Stimulated activated CD4-positive, alpha-beta T cell treated with anti-CD3 and anti-CD28 coated beads, TNF-alpha, amount 100 ng/mL, for 1 hour (primary cell): ENCODE measurements at places on chromosomes 12 and 14.
A peak's percentile ranks its signal among the peaks of the same experiment; 100 is the strongest.

DNA sequence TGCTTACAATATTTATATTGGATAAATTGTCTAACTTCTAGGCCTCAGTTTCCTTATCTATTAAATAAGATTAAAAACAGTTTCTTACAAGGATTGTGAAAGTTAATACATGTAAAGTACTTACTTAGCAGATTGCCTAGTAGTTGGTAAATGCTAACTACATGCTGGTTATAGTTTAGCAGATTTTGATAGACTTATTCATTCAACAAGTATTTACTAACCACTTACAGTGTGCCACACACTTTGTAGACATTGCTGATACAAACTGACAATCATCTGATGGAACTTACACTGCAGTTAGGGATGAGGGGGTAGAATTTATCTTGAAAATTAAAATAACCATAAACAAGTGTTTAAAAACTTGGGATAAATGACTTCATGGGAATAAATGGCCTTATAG is 50.4 kb downstream of the ARID2 start:
- DNase-seq, result no peak

DNA sequence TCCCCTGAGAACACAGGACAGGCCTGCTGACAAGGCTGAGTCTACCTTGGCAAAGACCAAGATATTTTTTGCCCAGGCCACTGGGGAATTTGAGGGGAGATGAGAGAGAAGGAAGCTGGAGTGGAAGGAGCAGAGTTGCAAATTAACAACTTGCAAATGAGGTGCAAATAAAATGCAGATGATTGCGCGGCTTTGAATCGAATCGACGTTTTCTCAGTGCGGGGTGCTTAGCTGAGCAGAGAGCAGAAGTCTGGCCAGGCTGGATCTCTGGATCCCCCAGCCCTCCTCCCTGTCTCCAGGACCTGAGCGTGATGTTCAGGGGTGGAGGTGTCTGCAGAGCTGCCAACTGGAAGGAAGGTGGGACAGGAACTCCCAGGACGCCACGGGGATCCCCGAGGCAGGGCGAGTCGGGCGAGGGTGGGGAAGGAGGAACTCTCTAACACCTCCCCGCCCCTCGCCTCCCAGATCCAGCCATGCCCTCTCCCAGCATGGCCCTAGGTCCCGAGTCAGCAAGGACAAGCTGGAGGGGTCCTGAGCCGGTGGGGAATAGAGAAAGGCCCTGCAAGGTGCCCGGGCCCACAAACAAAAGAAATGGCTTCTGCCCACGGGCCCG is 527 bp upstream of the CARMIL3 start:
- no peak for DNase-seq

- peak; percentile 7 for DNase-seq
Measured at GRCh38 chr14:93332397-93332852, 411 bp downstream of the BTBD7 start.

GRCh38 chr14:92780444-92781232 is 13.5 kb upstream of the GOLGA5 start:
- no peak for DNase-seq

DNA sequence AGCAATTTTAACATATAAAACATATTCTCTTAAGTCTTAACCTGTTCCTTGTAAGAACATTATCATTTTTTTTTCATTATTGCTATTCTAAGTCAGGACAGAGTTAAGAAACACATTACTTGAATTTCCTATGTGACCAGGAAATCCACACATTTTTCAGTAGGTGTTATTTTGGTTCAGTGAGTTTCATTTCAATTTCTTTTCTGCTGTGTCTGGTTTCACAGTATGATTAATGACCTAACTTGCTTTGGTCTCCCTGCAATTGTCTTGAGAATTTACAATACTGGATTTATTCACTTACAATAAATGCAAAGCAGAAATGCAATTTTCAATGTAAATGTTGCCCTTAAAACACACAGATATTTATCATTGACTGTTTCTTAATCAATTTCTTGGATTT is 396.9 kb upstream of the TMTC1 start:
- DNase-seq, result no peak

- peak; percentile 10 for DNase-seq
Measured at GRCh38 chr12:91978143-91978542, 167.5 kb downstream of the BTG1 start.

- no peak for DNase-seq
Measured at GRCh38 chr14:90513161-90514014, 116.6 kb downstream of the CALM1 start.

DNA sequence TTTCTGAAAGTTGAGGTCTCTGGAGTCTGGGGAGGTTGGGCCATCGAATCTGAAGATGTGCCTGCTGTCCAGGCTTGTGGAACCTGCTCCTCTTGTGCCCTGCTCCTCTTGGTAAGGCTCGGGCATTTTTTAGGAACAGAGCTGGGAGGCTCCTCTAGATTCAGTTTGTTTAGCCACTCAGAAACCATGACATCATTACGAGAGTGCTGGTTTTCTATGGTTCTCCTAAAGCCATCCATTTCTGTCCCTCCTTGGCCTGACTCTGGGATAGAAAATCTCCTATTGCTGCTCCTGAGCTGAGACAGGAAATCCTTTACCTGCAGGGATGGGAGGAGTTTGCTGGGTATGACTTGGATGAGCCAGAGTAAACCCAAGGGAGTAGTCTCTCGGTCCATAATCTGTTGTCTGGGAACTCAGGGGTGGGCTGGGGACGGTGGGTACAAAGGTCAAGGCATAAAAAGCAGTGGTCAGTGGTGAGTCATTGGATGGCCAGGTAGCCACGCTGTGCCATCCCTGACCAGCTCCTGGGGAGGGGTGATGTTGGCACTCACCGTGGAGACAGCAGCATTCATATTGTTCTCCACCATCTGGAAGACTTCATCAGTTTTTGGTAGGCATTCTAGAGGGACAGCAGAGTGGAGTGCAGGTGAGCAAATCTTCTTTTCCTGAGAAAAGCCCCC is 2.4 kb upstream of the ADCY4 start:
- DNase-seq, result no peak

- no peak for DNase-seq
Measured at GRCh38 chr12:130664772-130665171, 51.3 kb downstream of the RIMBP2 start.

DNA sequence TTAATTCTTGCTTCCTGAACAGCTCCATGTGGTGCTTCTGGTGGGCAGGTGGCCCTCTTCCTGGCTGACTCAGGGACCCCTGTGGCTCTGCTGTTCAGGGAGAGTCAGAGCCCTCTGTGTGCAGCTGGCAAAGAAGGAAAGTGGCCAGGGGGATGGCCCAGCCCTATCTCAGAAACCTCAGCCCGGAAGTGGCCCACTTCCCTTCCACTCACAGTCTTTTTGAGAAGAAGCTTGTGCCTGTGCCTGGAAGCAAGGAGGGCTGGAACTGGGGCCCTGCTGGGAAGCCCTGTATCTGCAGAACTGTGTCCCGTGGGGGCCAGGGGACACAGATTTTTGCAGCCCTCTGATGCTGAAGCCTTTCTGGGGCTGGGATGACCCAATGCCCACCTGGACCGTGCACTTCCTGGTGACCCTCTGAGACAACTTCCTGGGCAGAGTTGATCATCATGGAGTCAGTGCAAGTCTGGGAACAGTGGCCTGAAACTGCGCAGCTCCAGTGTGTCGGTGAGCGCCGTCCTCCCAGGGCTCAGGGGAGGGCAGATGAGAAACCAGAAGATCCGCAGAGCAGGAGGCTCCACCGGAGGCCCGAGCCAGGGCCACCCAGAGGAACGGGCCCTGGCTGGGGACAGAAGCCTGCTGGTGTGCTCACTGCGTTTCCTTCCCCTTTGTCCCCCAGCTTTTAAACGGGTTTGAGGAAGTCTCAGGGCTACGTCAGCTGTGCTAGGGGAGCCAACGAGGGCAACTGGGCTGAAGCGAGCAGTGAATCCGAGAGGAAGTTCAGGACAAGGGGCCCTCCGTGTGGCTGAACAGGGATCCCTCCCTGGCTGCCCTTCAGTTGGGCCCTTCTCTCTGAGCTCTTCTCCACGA is 217.4 kb upstream of the RTL1 start:
- no peak for DNase-seq

DNA sequence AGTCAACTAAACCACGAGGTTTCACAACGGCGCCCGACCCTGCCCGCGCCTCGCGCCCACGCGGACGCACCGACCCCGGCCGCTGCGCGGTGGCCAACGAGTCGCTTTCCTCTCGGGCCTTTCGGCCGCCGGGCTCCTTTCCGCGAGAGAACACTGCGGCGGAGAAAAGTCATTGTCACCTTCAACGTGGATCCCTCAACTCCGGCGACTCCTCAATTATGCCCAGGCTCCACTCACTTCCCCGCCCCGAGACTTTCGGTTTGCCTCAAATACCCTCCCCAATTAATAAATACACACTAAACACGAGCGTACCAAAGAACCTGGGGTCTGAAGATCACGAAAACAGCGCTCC is 450 bp downstream of the SINHCAF start:
- DNase-seq, result no peak
